ENCODE measurements at places on chromosomes 11 and 22.

- DNase-seq, result no peak
Measured at GRCh38 chr22:48488149-48488551, 1339.5 kb downstream of the BRD1 start.

DNA sequence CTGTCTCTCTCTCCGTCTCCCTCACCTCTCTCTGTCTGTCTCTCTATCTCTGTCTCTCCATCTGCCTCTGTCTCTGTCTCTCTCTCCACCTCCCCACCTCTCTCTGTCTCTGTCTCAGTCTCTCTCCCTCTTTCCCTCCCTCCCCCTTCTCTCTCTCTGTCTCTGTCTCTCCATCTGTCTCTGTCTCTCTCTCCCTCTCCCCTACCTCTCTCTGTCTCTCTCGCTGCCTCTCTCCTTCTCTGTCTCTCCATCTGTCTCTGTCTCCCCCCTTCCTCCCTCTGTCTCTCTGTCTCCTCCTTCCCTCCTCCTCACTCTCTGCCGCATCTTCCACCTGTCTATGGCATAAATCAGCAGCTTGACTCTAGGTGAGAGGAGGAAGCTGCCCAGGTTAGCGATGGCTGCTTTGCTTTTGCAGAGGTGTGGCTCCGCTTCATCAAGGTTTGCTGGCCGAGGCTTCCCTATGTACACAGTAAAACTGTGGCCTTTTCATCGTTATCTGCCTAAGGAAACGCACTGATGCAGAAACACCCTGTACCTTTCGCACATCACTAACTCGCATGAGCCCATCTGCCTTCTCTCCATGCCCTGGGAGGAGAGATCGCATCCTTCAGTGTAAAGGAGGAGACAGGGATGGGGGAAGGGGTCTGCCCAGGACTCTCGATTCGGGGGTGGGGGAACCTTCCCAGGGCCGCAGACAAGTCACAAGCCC is 44.5 kb downstream of the ANO1 start:
- DNase-seq, result peak; percentile 34

- no peak for DNase-seq
Measured at GRCh38 chr11:73463359-73463758, 87.2 kb downstream of the RELT start.

DNA sequence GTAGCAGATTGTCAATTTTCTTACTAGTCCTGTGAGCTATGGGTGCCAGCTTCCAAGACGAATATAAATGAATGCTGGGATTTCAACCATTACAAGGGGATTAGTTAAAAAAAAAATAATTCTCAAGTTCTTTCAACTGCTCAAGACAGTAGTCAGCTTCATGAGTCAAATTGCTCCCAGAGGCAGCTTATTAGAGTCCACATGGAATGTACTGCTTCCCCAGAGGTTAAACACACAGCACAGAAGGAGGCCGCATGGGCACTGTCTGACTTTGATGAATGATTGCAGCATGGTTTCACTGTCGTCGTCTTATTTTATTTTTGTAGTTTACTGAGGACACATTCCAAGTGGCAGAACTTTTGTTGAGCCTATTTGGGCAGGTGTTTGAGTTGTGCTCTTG is 563.2 kb downstream of the TMEM135 start:
- no peak for DNase-seq

DNA sequence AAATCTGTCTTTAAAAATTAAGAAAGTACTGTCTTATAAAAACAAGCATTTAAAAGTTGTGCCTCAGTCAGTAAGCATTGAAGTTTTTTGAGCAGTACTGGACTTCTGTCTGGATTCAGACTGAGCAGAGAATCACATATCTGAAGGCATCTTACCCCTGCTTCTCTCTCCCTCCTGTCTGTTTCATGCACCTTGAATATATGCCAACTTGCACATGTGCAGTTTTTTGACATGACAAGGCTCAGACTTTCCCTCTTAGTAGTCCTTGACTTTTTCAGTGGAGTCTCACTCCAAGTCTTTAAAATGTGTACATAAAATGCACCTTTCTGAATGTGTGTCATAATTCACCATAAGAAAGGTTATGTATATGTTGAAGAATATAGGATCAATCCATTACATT is 19.8 kb downstream of the SPECC1L start:
- DNase-seq, result no peak

GRCh38 chr22:36765131-36765942 is 10.6 kb downstream of the IFT27 start:
- DNase-seq, result no peak

DNA sequence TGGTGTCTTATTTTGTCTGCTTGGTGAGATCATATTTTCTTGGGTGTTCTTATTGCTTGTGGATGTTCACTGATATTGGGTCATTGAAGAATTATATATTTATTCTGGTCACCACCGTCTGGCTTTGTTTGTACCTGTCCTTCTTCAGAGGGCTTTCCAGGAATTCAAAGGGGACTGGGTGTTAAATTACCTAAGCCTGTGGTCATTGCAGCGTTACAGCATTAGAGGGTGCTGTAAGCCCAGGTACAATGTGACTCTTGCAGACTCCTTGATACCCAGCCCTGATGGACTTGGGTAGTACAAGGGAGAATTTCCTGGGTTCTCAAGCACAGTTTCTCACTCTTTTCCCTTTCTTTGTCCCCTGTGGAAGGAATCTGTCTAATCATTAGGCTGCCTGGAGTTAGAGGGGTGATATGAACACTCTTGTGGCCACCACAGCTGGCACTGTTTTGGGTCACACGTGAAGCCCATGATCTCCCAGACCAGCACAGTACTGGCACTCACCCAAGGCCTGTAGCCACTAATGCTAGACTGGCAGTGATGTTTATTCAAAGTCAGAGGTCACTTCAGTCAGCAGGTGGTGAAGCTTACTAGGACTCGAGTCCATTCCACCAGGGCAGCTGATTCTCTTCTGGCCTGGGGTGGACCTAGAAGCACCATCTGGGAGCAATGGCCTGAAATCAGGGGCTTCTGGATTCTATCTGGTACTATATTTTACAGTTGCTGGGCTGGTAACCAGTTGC is 56.1 kb upstream of the NARS2 start:
- DNase-seq, result no peak

- no peak for DNase-seq
Measured at GRCh38 chr22:17749605-17750395, 24.5 kb downstream of the BID start.

DNA sequence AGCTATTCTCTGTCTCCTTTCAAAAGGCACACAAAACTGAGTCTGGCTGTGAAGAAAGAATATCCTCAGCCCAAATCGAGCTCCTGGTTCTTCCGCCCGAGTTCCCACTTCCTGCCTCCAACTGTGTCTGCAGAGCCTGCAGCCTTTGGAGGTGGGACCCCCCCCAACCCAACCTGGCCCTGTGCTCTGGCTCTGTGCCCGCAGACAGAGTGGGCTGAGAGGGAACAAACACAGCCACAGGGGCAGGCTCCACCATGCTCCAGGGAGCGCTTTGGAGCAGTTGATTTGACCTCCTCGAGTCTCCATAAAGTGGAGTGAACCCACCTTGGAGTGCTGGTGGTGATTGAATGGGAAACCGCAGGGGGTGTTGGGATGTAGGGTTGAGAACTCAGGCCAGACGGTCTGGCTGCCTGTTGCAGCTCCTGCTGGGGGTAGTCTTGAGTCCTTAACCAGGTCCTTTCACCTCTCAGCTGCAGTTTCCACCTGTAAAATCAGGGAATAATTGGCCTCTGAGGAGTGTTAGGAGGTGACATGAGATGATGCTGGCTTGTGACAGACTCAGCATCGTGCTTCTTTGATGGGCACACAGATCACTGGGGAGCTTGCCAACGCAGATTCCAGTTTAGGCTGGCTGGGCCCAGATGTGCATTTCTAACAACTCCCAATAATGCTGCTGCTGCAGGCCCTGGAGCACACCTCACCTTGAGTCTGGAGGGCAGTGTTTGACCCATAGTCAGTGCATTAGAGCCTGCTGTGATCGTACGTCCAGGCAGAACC is 11.4 kb downstream of the DAGLA start:
- no peak for DNase-seq

DNA sequence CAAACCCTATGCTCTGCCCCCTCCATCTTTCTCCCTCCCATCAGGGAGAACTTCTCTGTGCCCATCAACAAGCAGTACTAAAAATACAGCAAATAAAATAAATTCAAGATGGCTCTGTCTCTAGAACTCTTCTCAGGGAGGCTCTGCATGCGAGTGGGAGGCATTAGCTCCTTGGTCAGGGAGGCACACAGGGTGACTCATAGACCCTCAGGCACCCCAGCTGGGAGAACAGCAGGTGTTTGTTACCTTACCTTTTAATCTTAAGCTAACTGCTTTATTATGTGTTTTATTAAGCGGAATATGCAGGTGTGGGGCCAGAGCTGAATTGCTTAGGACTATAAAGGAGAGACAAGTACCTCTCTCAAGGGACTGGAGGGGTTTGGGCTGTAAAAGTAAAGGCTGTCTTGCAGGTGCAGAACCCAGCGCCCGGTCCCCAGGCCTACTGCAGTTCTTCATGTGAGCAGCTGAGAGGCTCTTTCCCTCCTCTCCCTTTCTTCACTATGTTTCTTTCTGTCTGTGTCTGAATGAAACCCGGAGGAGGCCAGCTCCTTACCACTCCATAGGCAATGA is 20.8 kb downstream of the CSNK2A3 start:
- no peak for DNase-seq

- DNase-seq, result no peak
Measured at GRCh38 chr22:29693671-29694070, 26.1 kb upstream of the CABP7 start.

DNA sequence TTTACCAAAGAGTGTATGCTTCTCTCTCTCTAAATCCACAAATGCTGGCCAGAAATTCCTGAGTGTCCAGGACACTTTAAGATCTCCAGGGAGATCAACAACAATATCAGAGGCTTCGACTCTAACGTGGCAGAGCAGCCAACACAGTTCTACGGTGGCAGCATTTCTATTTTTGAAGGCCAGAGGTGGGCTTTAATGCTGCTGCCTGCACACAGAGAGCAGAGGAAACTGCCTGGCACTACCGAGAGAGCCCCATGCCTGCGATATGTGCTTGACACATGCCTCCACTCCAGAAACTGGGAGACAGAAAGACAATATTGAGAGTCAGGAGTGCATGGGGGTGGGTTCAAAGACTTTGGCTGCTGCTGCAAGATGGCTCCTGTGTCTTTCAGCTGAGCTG is 48.8 kb upstream of the GALNT18 start:
- DNase-seq, result no peak

DNA sequence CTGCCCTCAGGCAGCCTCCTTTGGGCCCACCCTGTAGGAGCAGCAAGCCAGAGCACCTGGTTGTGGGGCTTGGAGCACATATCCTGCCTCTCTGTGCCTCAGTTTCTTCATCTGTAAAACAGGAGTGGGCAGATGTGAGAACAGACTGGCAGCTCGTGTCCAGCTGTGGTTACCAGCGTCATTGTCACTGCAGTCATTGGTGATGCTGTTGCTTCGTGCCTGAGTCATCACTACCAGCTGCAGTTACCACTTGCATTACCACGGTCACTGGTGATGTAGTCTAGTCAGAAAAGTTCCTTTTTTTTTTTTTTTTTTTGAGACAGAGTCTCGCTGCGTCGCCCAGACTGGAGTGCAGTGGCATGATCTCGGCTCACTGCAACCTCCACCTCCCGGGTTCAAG is 20.4 kb downstream of the RSPH14 start:
- DNase-seq, result no peak

- DNase-seq, result no peak
Measured at GRCh38 chr11:36365907-36366306, 69.8 kb downstream of the PRR5L start.

GRCh38 chr11:125925247-125925740 is 20.6 kb upstream of the VSIG10L2 start:
- DNase-seq, result no peak

GRCh38 chr11:17792161-17792560 is 57.6 kb downstream of the KCNC1 start:
- no peak for DNase-seq

GRCh38 chr22:42881982-42882656 is 25.0 kb upstream of the ARFGAP3 start:
- no peak for DNase-seq

GRCh38 chr22:40310081-40310767 is 36.1 kb upstream of the ADSL start:
- no peak for DNase-seq

GRCh38 chr11:105181100-105181499 is 41.5 kb upstream of the CARD18 start:
- no peak for DNase-seq

DNA sequence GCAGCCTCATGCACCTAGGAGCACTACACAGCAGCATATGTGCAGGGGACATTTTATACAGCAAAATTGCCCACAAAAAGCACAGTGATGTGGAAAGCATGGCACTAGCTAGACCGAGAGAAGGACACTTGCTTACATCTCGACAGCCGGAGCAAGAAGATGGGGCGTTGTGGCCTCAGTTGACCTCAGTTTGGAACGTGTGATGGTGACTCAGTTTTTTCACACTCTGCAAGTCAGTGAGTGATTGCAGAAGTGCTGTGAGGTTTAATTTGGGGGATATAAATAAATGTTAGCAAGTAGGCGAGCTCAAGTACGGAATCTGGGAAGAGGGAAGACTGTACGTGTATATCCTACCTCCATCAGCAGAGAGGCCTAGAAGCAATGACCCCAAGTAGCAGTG is 23.3 kb downstream of the LRP5 start:
- no peak for DNase-seq

GRCh38 chr22:46612904-46613605 is 7.1 kb upstream of the GRAMD4 start:
- DNase-seq, result no peak

GRCh38 chr22:37363261-37363992 is 63.9 kb downstream of the ELFN2 start:
- DNase-seq, result no peak

GRCh38 chr11:132288036-132288435 is 917.6 kb downstream of the NTM start:
- no peak for DNase-seq

DNA sequence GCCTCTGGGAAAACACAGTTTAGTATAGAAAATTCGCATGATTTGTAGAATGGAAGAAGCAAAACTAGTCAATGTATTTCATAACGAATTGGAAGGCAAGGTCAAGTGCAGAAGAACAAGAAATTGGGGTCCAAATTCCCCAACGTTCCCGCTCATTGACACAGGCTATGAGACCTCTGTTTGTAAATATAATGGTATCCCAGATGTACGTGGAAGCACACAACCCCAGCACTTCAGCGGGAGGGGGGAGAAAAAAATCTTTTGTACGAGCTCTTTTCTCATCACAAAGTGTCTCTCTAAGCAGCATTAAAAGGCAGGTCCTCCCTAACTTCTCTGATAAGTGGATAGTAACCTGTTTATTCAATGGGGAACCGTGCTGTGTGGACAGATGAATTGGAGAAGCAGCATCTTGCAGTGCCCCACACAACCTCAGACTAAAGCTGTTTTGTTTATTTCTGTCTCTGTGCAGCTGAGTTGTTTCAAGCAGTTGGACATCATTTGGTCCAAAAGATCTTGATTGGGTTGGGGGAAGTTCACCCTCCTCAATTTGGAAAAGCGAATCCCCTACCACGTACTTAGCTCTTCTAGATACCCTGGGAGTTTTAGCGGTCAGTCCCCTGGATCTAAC is 1.1 kb upstream of the GAB2 start:
- DNase-seq, result peak; percentile 80

DNA sequence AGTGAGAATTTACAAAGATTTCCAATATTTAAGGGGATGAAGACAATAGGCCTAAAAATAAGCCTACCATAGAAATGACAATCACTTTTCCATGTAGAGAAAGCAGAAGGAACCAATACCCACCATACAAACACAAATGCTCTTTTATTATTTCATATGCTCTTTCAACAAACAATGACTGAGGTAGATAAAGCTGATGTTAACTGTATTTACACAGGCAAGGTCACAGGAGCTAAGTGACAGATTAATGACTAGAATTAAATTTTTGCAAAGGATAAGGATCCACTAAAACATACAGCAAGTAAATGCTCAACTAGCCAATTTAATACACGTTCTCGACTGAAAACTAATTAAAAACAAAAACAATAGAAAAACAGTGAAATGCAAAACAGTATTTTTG is 34.2 kb downstream of the PICALM start:
- DNase-seq, result no peak

GRCh38 chr22:29095459-29095858 is 22.6 kb downstream of the KREMEN1 start:
- no peak for DNase-seq

Data from NCI-H526 treated with DMSO at 0.1 percent for 48 hours (cell line).